ENCODE measurements at places on chromosomes 3 and 15.

DNA sequence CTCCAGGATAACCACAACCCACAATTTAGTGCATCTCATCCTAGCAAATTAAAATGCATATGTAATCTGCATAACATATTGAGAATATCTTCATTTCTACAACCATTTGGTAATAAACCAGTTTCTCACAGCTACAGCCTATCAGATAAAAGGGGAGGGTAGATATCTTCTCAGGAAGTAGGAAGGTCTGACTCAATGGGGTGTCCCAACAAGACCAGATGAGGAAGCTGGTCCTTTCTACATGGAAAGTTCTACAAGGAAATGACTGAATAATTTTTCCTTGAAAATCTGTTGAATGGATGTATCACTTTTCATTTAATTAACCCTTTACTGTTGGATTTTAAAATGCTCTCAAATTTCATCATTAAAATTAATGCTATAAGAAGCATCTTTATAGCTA, 17.4 kb upstream of the TMPRSS7 start:
- no peak for DNase-seq

DNA sequence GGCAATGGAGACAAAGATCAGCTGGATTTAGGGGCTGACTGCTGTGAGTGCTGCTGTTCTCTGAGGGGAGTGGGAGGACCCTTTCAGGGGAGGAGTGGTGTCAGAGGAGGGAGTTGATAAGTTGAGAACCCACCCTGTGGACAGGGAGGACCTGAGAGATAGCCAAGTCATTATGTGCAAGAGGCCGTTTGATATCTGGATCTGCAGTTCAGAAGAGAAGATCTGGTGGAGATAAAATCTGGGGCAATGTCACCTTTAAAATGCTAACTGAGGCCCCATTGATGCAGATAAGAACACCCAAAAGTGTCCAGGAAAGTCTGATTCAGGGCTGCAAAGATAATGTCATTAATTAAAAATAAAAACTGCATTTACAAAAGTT, 256.1 kb upstream of the HES1 start:
- no peak for DNase-seq

GRCh38 chr3:194123726-194124125, 12.2 kb upstream of the HES1 start:
- no peak for DNase-seq

DNA sequence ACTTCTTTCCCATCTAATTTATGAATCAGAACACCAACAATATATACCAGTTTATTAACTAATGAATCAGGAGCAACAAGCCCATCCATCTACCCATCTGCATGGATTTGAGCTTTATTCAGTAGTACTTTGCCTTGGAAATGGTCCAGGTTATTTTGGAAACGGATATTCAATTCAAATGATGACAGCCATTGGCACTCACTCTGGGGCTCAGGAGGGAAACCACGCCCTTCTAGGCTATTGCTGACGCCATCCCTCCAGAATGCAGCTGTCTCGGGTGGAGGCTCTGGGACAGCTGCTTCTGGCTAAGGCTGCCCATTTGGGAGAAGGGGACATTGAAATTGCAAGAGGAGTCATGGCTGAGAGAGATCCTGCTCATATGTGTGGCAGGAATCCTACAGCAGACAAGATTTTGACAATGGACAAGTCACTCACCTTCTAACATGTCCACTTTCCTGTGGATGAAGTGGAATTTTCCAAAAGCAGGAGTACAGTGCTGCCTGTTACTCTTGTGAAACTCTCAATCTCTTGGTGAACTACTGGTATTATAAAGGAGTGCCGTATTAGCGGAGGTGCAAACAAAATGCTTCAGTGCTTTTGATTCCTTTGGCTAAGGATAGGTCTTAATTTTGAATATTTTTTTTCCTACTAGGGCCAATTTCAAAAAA, 29.3 kb upstream of the TRAK1 start:
- no peak for DNase-seq

DNA sequence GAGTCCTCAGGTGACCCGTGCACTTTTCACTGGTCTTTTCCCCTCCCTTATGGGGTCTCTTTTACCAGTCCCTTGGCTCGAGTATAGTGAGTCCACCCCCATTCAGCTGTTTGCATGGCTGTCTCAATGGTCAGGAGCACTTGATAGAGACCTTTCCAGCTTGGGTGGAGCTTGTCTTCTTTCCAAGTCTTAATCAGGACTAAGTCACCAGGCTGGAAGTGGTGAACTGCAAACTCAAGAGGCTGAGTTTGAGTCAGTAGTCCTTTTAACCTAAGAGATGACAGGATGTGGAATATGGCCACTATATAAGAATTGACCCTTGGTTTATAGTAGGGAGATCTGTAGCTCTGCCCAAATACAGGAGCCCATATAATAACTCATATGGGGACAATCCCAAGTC, 279.7 kb downstream of the PYDC2 start:
- no peak for DNase-seq

GRCh38 chr3:40045051-40045450, 235.6 kb downstream of the MYRIP start:
- no peak for DNase-seq

DNA sequence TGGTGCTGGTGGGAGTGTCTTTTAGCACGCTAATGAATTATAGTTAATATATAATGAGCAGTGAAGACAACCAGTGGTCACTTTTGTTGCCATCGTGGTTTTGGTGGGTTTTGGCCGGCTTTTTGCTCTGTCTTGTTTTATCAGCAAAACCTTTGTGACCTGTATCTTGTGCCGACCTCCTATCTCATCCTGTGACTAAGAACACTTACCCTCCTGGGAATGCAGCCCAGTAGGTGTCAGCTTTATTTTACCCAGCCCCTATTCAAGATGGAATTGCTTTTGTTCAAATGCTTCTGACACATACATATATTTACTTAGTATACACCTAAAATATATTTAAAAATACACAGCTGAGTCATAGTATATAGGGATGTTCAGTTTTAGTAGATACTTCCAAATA, 770.3 kb downstream of the PDCD6IP start:
- DNase-seq: no peak

GRCh38 chr3:185069037-185070030, 83.5 kb downstream of the C3orf70 start:
- DNase-seq: no peak

- DNase-seq: no peak
These were observed 161.1 kb upstream of the TOPAZ1 start for GRCh38 chr3:44080474-44081072.

DNA sequence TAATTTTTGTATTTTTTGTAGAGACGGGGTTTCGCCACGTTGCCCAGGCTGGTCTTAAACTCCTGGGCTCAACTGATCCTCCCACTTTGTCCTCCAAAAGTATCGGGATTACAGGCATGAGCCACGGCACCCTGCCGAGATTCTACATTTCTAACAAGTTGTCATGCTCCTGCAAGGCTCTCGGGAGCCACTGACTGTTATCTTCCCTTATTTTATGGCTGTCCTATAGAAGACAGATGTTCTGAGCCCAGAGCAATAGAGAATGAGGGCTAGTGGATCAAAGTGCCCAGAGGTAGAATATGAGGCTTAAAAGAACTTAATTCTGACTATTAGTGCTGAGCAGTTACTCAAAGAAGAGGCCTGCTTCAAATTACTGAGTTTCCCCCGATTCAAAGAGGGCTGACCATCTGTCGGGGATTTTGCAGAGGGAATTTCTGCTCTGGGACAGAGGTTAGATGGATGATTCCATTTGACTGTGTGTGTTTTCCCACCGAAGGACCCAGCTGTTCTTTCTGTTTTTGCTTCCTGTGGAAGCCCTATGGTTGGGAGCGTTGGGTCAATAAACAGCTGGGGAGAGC, 39.5 kb downstream of the ITPR1 start:
- DNase-seq: no peak

DNA sequence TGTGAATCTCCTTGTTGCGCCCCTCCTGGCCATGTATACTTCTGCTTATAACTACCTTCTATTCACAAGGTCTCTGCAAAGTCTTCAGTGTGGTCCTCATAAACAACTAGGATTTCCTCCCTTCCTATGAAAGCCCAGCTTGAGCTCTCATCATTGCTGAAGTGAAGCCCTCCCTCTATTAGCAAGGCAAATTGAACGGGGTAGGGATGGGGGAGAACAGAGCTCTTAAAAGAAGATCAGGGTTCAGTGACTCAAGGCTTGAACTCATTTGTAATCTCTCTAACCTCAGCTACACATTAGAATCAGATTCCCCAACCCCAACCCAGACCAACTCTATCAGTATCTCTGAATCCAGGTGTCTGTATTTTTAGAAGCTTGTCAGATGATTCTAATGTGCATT, 88.3 kb upstream of the ST8SIA2 start:
- no peak for DNase-seq
